Tibial nerve (tissue), 4 donors: ENCODE measurements at places on chromosomes 1 and 21.
A peak's percentile ranks its signal among the peaks of the same experiment; 100 is the strongest.

DNA sequence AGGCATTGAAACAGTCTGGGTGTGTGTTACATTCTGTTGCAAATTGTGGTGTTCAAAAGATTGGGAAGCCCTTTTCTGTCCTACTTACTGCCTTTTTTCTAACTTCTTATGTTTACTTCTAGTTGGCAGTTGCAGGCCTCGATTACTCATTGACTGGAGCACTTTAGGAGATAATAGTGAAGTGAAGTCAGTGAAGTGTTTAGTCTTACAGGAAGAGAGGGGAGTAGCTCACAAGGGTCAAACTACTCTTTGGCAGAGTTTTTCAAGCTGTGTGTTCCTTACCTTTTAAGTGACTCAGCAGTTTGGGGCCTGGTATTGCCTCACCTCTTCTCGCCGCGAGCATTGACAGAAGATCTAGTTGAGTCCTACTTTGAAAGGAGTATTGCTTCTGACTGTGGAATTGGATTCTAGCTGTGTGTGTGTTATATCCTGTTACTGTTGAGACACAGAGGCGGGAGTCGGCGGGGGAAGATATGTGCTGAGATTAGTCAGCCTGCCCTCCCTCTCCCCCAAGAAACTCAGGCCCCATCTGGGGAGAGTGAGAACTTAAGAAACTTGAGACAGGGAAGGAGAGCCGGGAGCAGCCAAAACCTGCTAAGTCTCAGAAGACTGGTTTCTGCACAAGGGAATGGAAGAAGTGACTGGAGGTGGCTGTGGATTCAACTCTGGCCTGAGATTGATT is 19.3 kb downstream of the AHCYL1 start:
- peak; percentile 30 for DNase-seq

DNA sequence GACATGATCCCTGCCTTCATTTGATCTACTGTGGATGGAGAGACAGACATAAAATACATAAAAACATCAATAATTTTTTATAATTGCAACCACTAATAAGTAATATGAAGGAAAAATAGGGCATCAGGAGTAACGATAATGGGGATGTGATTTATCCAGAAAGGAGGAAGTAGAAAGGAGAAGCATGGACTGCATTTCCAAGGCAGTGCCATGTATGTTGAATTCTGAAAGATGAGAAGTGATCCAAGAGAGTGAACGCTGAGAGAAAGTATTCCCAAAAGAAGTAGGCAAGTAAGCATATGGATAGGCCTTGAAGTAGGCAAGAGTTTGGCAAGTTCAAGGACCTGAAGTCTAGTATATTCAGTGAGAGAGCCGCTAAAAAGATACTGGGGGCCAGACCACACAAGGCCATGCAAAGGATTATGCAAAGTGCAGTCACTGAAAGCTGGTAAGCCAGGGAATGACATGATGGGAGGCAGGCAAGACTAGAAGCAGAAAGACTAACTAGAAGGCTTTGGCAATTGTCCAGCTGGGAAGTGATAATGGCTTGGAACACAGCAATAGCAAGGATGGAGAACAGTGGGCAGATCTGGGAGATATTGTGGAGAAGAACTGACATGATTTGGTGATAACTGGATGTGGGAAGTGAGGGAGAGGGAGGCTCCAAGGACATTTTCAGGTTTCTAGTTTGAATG is 85.9 kb downstream of the TM2D1 start:
- DNase-seq: peak; percentile 45

DNA sequence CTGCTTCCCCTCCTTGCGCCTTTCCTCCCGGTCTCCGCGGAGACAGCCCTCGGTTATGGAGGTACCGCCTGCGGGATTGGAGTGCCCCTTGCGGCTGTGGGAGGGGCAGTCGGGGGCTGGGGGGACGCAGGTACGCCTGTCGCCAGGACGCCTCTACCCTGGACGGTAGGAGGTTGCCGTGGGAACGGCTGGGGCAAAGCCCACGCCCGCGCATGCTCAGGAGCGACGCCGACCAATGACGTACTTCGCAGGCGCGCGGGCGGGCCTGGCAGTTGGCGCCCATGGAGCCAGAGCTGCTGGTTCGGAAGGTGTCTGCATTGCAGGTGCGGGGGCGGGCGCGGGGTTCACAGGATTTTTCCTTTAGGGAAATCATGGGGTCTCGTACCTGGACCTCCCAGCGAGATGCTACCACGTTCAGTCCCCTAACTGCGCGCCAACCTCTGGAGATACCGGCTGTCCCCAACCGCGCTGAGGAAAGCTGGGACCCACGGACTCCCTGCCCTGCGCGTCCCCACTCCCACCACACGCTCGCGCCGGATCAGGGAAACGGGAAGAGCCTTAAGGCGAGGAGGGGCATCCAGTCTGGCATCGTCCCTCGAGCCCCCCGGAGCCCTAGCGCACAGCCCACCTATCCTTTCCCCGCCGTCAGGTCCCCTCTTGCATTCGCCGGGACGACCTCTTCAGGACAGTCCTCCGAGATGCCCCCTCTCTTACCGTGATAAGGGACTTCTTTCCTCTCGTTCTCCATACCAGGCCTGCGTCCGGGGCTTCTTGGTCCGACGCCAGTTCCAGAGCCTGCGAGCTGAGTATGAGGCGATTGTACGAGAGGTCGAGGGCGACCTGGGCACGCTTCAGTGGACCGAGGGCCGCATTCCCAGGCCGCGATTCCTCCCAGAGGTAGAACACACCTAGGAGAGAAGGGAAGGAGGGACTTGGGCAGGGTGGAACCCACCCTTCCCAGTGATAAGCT is at the start of gene IQCC:
TSS of gene IQCC (plus strand) at position 271 of the 970 bp plus-strand sequence. CDS start at position 282, 11 bp downstream.
- DNase-seq: peak; percentile 78

GRCh38 chr1:66043186-66043585 is 250.5 kb downstream of the PDE4B start:
- DNase-seq: no peak

- DNase-seq: no peak
These were observed 43.7 kb downstream of the HLX start for GRCh38 chr1:220922951-220923350.

DNA sequence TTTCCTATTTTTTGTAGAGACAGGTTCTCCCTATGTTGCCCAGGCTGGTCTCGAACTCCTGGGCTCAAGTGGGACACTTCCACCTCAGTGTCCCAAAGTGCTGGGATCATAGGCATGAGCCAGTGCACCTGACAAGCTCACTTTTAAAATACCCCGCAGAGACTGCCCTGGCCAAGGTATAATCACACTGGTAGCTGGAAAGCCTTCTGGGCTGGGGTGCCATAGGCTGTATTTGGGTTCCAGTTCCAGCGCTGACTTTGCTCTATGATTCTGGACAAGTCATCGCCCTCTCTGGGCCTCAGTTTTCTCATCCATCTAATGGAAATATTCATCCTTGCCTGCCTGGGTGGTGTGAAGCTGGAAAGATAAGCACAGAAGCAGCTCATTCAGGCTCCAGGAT is 10.4 kb downstream of the LDLRAD1 start:
- DNase-seq: no peak

DNA sequence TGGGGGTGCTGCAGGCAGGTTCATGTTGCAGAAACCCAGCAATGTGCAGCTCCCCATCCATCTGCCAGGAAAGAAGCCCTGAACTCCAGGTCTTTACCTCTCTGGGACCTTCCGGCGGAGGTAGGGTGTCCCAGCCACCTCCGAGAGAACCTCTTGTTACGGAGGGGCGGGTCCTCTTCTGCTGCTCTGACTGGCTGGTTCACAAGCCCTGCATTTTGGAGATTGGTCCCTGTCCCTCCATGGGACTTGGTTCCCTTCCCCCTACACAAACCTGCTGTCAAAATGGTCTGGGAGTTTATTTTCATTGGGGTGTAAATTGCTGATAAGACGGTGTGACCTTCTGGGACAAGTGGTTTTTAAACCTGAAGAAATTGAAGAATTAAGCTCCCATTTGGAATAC is 8.0 kb upstream of the CELSR2 start:
- no peak for DNase-seq

- no peak for DNase-seq
These were observed 39.1 kb downstream of the PSMG1 start for GRCh38 chr21:39144191-39144590.

- no peak for DNase-seq
These were observed 29.8 kb downstream of the DBT start for GRCh38 chr1:100219883-100220282.

- DNase-seq: no peak
These were observed 11.0 kb downstream of the NUDC start for GRCh38 chr1:26932531-26932930.

- DNase-seq: no peak
These were observed 27.1 kb downstream of the FAM20B start for GRCh38 chr1:179052776-179053175.

DNA sequence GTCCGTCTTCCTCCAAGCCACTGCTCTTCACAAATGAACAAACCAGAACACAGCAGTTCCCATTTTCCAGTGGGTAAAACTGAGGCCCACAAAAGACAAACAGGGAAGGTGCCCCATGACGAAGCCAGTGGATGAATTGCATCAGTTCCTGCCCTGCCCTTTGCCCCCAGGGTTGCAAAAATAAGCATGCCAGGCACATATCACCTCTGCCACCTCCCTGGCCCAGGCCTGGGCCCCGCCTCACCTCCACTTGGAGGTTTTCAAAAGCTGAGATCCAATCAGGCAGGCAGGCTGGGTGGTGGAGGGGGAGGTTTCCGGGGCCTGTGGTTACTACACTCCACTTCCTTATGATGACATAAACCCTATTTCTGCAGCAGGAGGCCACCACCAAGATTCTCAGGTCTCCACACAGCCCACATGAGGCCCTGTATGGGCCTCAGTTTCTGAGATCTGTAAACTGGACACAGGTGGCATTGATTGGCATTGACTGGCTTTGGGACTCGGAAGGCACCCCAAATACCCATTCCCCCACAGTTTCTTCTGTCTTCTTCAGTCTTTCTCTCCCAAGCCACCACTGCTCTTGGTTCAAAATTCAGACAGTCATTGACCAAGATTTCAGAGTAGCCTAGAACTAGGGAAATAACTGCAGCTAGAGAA is 4.1 kb downstream of the KIF21B start:
- DNase-seq: no peak

GRCh38 chr1:75855010-75855409 is 58.3 kb downstream of the MSH4 start:
- DNase-seq: no peak

DNA sequence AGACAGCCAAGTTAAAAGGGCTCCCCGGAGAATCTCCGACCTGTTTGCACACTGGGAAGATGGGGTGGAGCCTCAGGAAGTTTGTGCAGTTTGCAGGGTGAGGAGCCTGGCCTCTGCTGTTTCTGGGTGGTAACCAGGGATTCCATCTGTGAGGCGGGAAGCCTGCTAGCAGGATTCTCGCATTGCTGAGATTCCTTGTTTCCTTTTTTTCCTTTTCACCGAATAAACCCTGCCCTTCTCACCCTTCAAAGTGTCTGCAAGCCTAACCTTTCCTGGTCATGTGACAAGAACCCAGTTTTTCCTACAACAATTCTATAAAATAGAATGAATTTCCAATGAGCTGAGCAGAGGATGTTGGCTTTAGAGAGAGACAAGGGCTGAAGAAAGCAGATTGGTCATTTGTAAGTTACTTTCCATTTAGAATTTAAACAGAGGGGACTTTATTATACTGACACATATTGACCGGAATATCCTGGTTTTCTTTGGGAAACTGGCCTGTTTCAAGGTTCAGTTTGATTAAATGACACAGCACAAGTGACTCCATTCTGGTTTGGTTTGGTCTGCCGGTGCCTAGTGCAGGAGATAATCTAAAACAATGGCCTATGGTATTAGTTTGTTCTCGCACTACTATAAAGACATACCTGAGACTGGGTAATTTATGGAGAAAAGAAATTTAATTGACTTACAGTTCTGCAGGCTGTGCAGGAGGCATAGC is 48.7 kb upstream of the DNAH14 start:
- DNase-seq: no peak

DNA sequence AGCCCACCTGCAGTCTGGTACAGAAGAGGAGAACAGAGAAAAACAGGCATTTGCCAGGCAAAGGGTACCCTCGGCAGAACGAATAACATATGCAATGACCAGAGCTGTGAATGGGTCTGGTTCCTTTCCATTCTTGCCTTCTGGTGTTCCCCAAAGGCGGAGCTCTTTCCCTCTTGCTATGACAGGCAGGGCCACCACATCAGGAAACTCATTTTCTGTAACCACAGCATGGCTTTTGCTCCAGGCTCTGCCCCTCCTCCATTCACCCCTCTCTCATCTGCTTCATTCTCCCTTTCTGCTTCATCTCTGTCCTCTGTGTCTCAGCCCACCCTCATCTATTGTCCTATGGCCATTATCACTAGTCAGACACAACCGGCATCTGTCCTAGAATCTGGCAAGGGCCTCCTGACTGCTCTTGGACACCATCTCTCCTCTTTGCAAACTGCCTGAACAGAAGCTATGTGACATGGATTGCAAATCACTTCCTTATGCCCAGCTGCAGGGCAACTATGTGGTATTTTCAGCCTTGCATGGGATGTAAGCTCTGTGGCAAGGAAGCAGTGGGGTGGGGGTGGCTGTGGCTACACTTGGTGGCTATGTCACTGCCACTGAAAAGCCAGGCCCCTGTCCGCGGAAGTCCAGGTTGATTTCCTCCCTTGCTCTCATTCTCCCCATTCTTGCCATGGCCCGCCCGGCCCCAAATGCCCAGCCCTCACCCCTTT is 78.8 kb upstream of the ABCD3 start:
- DNase-seq: no peak
